ENCODE measurements at places on chromosomes 13 and 19.

DNA sequence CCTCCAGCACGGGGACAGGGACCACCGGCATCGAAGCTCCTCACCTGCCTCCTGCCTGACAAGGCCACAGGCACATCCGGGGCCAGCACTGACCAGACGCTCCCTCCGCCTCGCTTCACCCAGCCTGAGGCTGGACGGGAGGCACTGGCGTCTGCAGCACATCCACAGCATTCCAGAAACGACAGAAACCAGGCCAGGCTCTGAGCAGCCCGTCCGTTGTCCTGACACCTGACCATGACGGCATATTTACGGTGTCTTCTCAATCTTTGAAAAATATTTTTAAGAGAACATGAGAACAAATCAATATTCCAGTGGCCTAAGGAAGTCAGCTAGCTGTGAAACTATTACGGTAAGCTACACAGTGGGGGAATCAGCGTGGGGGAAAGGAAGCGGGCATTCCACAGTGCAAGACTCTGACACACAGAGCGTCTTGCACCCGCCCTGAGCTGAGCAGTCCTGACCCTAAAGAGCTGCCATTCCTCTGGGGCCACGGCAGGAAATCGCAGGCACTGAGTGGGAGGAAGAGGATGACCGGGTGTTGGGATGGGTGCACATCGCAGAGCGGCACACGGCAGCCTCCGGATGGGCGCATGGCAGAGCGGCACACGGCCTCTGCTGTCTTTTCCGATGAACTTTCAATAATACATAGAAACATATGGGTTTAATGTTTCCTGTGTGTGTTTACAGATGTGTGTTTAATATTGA lies 26.8 kb downstream of the RASA3 start:
- DNase-seq: no peak

DNA sequence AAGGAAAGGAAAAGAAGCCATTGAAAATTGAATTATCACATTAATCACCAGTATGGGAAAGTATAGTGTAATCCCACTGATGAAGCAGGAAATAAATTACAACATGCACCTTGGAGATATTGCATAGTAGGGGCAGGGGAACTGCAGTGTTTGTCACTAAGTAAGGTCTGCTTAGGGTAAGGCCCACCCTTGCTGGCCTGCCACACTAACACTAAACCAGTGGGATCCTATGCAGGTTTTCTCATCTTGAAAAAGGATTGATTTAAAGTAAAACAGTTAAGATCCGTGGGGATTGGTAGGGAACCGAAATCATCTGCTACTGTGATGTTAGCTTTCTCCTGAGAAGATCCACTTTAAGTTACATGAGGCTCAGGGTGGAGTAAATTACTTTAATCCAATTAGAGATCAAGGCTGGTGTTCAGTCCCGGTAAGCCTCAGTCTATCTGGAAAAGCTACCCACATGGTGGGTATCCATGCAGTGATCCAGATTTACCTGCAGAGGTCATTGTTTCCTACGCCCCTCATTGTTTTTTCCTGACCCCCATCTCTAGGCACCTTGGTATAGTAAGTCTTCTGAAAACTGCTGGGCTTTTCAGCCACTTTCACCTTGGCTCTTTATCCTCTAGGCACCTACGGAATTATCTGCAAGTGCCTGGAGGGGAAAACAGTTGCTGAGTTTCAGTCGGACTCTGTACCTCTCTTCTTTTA lies 1014.9 kb upstream of the ATXN8OS start:
- no peak for DNase-seq

GRCh38 chr13:49044008-49044407 lies 68.3 kb downstream of the FNDC3A start:
- no peak for DNase-seq

GRCh38 chr13:94548821-94549231 lies 47.1 kb downstream of the TGDS start:
- peak; percentile 25 for DNase-seq

- DNase-seq: no peak
These were observed 13.5 kb downstream of the ZSCAN5A start for GRCh38 chr19:56301155-56301554.

- DNase-seq: no peak
These were observed 18.6 kb downstream of the LAIR2 start for GRCh38 chr19:54521022-54521859.

DNA sequence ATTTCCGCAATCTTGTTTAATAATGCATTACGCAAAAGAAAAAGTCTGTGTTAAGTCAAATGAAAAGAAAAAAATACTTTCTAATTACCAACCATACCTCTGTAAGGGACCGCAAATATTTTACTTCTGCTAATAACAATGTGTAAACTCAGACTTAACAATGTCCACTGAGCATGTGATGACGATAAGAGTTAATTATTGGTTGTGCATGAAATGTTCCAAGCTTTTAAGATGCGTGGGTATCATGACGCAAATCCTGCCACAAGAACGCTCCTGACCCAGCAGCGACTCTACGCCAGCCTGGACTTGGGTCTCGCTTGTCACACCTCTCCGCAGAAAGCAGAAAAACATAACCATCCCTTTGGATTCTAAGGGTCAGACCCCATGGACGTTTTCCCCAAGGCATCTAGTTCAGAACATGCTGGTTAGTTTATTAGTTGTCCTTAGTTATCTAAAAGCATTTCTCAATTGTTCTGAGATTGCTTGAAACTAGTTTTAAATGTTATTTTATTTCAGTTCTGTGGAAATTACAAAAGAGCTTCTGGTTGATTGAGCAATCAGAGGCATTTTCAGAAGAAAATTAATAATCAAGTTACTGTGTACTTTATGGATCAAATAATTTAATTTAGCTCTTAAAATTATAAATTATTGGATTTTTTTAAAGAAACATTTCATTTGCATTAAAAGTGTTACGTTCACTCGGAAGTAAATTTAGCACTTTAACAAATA lies 779.9 kb upstream of the ARGLU1 start:
- no peak for DNase-seq

- no peak for DNase-seq
These were observed 778.8 kb upstream of the SLITRK5 start for GRCh38 chr13:86892330-86892729.

Measured in stimulated activated CD8-positive, alpha-beta memory T cell treated with anti-CD3 and anti-CD28 coated beads, Interleukin-12 subunit alpha, Interleukin-12 subunit beta, amount 100 ng/mL, for 1 hour (primary cell).